ENCODE measurements at places on chromosomes 4 and X.

GRCh38 chr4:13933191-13933590 lies 305.7 kb upstream of the BOD1L1 start:
- DNase-seq, result no peak

DNA sequence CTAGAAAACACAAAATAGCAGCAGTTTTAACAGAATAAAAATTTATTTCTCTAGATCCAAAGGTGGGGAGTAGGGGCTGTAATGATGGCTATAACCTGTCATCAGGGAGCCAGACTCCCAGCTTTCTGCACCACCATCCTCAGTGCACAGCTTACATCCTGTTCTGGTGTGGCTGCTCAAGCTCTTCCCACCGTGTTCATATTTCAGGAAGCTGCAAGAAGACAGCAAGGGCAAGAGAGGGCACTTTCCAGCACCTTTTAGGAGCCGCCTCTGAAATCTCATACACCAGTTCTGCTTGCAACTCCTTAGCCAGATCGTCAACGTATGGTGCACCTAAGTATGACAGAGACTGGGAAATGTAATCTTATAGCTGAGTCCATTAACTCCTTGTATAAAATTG lies 253.7 kb downstream of the CENPC start:
- DNase-seq, result no peak

DNA sequence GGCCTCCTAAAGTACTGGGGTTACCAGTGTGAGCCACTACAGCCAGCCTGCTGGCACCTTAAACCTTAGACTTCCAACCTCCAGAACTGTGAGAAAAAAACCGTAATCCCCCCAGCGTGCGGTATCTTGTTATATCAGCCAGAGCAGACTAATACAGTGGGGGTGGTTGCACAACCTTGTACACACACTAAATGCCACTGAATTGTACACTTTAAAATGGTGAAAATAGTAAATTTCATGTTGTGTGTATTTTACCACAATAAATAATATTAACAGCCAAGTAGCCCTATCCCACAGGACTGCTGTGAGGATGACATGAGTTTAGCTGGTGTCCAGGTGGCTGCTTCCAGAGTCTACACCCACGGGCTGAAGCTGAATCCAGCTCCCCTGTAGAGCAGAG lies 38.8 kb downstream of the ZBTB49 start:
- DNase-seq, result no peak

DNA sequence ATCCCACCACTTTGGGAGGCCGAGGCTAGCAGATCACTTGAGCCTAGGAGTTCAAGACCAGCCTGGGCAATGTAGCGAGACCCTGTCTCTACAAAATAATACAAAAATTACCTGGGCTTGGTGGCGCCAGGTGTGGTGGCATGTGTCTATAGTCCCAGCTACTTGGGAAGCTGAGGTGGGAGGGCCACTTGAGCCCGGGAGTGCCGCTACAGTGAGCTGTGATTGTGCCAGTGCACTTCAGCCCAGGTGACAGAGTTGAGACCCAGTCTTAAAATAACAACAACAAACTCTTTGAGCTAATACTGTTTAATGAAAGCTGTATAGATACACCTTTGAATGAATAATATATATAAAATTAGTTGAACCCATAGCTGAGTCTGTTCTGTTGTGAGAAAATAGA lies 9.7 kb downstream of the BCORL1 start:
- DNase-seq, result no peak

GRCh38 chr4:38015886-38016515 lies 55.8 kb downstream of the PTTG2 start:
- DNase-seq, result no peak
